ENCODE measurements at places on chromosomes 5 and 9. TPM values are rescaled to one million over a fixed set of nuclear protein-coding genes. Genes with fewer than 3 reads are reported as not detected.
A peak's percentile ranks its signal among the peaks of the same experiment; 100 is the strongest.

The PCDHB12 gene
- 2.3 TPM for total RNA-seq

The DNAJC25 gene
- 10.9 TPM for total RNA-seq

The CATSPER3 gene
- 0.91 TPM for total RNA-seq

DNA sequence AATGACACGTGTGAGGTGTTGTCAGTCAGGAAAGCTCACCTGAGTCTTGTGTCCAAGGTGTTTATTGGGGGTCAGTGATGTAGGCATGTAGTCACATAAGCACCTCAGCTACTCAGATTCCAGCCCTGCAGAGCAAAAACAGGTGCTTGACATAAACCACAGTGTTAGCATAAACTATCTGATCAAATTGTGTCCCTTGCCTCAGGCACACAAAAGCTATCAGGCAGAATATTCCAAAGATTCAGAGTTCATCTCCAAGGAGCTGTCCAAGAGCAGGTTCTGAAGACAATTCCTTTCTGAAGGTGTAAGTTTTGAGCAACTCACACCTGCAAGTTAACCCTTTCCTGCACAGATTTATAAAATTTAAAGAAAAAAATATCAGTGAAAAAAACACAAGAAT is 102.2 kb upstream of the ITGA1 start:
- peak; percentile 14 for DNase-seq
- no peak overlapping the region for H3K4me3 ChIP-seq
- H3K27ac ChIP-seq: no peak overlapping the region
- H3K36me3 ChIP-seq: no peaks in the 10 kb centered on the region
- no peaks in the 10 kb centered on the region for H3K4me1 ChIP-seq

GRCh38 chr9:29440449-29440848 is 1867.2 kb upstream of the C9orf72 start:
- H3K4me1 ChIP-seq: peaks cover 6% of the 10 kb centered on the region
- no peak overlapping the region for H3K27ac ChIP-seq
- no peaks in the 10 kb centered on the region for H3K27me3 ChIP-seq
- DNase-seq: no peak
- H3K4me3 ChIP-seq: no peak overlapping the region
- H3K36me3 ChIP-seq: no peaks in the 10 kb centered on the region

- H3K27me3 ChIP-seq: no peaks in the 10 kb centered on the region
- H3K36me3 ChIP-seq: no peaks in the 10 kb centered on the region
- H3K4me1 ChIP-seq: peaks cover 12% of the 10 kb centered on the region
- no peak overlapping the region for H3K27ac ChIP-seq
- no peak overlapping the region for H3K4me3 ChIP-seq
Measured at GRCh38 chr5:151676314-151676712, 10.4 kb downstream of the SPARC start.

GRCh38 chr5:107224272-107224671 is 446.5 kb downstream of the EFNA5 start:
- H3K27me3 ChIP-seq: no peaks in the 10 kb centered on the region
- H3K27ac ChIP-seq: no peak overlapping the region
- no peak overlapping the region for H3K4me3 ChIP-seq
- H3K36me3 ChIP-seq: no peaks in the 10 kb centered on the region
- DNase-seq: no peak

DNA sequence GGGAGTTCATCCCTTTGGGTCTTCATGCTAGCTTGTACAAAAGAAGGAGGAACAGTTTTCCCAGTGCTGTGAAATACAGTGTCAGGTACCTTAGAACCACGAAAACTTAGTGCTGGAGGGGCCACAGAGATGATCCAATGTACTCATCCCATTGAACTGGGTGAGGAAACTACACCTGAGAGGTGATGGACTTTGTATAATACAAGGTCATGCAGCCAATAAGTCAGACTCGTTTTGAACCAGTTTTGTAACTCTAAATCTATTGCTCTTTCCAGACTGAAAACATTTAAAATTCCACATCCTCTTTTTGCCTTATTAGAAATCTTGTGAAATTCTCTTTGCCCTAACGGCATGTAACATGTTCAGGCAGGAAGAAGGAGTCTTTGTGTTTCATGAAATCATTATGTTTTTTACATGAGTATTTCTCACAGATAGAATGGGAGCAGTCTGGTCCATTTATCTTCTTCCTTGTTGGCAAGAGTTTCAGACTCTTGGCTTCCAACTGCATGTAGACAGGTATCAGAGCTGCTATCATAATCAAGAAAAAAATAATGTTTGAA is 146.8 kb upstream of the FBXL7 start:
- H3K27ac ChIP-seq: no peak overlapping the region
- H3K36me3 ChIP-seq: no peaks in the 10 kb centered on the region
- H3K4me1 ChIP-seq: no peaks in the 10 kb centered on the region
